ENCODE measurements at places on chromosomes 16 and 17.

- DNase-seq = no peak
Measured at GRCh38 chr16:58563775-58564174, 48.5 kb downstream of the SETD6 start.

DNA sequence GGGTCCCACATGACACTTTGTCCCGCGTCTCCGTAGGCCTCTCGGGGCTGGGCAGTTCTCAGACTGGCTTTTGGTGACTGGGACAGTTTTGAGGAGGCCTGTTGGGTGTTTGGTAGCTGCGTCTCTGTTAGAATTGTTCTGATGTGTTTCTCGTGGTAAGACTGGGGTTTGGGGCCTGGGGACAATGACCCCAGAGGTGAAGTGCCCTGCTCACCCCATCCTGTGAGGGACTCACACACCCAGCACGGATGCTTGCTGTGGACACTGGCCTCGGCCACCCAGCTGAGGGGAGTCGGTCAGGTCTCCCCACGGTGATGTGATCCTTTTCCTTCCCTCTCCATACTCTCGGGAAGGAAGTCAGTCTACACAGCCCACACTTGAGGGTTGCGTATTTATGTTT is 50.3 kb downstream of the METRNL start:
- DNase-seq = no peak

DNA sequence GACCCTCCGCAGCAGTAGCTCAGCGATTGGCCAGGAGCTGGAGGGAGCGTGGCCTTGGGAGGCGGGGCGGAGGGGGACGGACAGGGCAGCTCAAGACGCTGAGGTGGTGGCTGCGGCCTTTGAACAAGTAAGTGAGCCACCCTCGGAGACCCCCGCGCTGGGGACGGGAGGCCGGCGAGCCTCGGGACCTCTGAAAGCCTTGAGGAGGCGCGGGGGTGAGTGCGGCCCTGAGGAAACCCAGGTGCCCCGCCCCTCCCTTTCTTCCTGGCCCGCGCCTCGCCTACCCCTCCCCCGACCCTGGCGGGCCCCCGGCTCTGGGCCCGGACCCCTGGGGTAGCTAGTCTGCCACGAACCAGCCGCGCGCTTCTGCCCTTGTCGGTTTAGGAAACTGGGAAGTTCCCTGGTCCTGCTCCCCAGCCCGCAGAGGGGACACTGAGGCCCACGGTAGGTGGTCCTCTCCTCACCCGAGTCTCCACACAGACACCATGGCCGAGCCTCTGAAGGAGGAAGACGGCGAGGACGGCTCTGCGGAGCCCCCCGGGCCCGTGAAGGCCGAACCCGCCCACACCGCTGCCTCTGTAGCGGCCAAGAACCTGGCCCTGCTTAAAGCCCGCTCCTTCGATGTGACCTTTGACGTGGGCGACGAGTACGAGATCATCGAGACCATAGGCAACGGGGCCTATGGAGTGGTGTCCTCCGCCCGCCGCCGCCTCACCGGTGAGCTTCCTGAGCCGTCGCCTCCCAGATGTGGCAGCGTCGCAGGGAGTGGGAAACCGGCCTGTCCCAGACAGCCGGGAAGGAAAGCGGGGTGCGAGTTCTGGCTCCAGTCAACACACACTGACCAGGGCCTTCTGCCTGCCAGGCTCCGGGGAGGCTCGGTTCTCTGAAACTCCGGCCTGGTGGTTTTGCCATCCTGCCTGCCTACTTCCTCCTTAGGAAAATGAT is at the start of gene MAPK7:
MAPK7 (plus strand) TSS at position 83 of the 945 bp plus-strand sequence; CDS start at position 486, 403 bp downstream.
- DNase-seq = no peak

GRCh38 chr16:85502357-85502756 is 110.8 kb upstream of the GSE1 start:
- no peak for DNase-seq

DNA sequence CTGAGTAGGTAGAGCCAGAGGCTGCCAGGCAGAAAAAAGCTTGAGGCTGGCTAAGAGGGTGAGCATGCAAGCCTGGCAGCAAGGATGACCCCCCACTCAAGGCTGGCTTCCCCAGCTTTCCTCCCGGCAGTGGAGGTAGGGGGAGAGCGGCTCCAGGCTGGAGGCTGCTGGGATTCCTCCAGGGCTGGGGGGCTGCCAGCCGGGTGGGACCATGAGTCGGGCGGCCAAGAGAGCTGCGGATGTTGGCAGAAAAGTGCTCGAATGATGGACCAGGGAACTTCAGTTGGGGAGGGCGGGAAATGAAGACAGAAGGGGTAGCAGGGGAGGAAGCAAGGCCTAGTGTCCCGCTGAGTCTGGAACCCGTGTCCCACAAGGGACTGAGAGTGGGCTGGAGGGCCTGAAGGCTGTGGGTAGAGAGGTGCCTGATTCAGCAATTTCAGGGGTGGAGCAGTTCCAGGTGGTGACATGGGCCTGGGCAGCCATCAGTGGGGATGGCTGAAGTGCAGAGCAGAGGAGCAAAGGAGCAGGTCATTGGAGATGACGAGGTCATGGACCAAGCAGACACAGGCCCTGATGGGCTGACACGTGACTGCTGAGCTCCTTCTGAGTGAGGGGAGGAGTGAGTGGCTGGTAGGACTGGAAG is 20.3 kb downstream of the HSD11B2 start:
- DNase-seq = no peak

DNA sequence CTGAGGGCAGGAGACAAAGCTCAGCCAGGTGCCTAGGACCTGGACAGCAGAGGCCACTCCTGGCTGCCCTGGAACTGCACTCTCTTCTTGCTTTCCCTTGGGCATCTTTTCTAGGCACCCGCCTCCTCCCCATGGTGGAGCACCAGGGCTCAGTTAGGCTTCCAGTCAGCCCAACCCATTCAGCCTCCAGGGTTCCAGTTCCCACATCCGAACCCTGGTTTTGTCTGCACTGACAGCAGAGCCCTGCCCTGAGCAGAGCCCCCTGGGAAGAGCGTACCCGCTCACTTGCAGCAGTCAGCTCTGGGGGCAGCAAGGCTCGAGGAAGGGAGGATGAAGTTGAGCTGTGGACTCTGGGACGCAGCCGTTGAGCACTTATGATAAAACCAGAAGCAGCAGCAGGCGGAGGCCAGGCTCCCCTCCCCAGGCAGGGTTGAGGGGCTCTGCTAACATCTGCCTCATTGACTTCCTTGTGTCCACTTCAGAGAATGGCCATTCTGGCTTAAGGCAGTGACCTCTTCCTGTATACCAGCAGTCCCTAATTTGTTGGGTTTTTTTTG is 213.2 kb downstream of the NTN1 start:
- DNase-seq = no peak

DNA sequence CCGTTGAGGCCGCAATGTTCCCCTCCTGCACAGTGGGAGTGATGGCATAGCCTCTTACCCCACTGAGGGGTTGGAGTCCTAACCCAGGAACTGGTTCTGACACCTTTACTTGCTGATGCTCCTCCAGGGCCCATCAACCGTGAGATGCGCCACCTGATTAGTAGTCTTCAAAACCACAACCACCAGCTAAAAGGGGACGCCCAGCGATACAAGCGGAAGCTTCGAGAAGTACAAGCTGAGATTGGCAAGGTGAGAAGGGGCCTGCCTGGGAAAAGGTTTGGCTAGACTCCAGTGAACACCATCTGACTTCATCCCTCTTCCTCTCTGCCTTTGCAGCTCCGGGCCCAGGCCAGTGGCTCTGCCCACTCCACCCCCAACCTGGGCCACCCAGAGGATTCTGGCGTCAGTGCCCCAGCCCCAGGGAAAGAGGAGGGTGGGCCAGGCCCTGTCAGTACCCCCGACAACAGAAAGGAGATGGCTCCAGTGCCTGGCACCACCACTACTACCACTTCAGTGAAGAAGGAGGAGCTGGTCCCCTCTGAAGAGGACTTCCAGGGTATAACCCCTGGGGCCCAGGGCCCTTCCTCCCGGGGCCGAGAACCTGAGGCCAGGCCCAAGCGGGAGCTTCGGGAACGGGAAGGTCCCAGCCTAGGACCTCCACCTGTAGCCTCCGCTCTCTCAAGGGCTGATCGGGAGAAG is 5.8 kb downstream of the RNF40 start:
- DNase-seq = no peak

DNA sequence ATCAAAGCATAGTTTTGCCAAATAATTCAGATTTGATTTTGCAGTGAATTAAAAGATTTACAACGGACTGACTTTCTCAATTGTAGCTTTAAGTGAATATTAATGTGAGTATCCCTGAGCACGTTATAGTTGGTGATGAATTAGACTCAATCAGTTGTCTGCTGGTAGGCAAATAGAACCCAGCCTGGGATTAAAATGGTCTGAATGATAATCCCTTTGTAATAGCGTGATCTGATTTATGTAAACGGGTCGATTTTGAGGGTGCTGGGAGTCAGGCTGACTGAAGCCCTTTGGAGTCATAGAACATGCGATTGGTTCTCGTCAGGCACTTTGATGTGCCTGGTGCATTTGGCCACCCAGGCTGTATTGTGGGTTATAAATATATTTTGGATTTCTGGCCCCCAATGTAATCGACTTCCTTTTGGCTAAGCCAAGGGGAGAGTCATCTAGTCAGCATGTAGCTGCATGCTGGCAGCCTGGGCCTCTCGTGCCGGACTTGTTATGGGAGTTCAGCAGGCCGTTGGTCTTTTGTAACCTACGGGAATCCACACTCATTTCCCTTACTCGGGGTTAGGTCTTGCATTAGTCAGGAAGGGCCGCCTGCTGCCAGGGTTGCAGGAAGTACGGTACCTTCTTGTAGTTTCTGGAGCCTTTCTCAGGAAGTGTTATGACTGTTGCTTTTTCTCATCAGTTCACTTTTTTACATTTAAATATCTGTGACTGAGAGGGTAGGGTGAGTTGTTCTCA is 5.4 kb downstream of the PGS1 start:
- DNase-seq = no peak

GRCh38 chr17:21511363-21512195 is 135.4 kb downstream of the KCNJ12 start:
- DNase-seq = peak; percentile 9

DNA sequence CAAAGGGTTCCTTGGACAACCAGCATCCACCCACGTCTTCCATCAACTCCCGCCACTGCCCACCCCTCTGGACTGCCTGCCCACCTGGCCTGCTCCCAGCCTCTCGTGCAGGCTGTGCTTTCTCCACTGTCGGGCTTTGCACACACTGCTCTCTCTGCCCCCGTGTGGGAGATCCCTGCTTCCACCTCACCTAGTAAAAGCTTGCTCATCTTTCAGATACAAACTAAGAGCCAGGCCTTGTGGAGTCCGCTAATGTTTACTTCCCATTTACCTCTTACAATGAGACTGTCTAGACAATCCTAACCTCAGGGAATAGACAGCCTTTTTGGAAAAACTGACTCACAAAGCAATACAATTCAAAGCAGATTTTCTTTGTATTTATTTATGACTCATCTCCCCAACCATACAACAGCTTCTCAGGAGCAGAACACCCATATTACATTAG is 67.6 kb downstream of the USP31 start:
- no peak for DNase-seq

DNA sequence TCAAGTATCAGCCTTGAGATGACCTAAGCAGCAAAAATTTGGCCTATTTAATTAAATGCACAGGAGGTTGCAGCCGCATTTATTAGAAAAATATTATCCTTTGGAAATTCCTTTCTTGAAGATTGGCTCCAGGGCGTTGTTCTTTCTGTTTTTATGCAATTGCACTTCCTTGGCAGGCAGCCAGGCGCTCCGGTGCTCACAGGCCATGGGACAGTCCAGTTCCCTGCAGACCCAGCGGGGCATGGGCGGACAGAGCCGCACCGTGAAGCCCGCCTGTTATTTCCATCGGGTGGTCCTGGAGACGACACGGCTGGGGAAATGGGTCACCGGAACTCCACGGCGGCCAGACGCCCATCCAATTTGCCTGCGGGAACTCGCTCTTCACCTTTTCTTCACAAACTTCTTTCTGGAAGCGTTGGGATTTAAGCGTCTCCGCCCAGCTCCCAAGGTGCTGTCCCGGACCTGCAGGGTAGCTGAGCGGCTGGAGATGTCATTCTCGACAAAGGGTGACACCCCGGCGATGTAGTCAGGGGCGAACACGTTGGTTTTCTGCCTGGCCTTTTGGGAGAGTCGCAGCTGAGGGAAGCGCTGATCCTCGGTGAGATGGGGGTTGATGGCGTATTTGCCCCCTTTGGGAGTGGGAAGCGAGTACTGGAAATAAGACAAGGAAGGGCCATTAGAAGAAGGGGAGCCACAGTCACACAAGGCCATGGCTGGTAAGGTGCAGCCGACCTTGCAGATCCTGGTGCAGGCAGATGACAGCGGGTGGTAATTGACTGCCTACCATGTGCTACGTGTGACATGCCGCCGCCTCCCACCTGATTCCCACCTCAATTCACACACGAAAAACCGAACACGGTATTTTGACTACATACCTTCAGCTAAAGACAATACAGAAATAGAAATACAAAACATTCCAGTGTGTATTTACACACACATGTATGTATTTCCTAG is 12.5 kb downstream of the NOB1 start:
- DNase-seq = no peak

- DNase-seq = no peak
Measured at GRCh38 chr16:66660422-66661209, 35.9 kb downstream of the CMTM4 start.

- DNase-seq = no peak
Measured at GRCh38 chr16:84992717-84993075, 18.6 kb downstream of the ZDHHC7 start.

DNA sequence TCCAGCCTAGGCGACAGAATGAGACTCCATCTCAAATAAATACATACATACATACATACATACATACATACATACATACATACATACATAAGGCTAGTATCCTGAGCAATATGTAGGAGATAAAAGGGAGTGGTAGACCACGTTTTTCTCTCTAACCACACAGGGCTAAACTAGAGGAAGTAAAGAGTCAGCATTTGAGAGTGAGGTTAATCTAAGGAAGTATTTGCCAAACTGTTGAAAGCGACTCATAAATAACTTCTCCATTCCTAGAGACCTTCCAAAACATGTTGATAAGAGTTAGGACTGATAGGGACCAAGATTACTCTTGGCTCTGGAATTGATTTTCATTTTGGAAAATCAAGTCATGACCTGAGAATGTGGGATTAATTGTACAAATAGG is 68.9 kb downstream of the NEUROD2 start:
- DNase-seq = no peak

DNA sequence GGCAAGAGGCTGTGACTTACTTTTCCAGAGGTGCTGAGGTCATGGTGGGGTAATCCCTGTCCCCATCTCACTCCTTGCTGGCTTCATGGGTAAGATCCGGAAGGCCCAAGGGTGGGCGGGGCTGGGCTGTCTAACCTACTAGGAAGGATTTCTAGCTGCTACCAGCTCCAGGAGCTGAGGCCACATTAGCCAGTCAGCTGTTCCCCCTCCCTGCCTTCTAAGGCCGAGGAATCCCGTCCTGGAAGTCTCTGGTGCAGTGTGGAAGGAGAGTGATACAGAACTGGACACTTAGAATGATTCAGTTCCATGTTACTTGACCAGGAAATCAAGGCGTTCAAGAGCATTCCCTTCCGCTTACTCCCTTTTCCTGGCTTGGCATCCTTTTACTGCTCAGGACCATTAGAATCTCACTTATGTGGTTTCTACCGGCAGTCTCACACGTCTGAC is 8.9 kb downstream of the GNGT2 start:
- DNase-seq = no peak

GRCh38 chr16:75271441-75272096 is 20.1 kb upstream of the BCAR1 start:
- no peak for DNase-seq

GRCh38 chr16:56734429-56734828 is 4.5 kb downstream of the NUP93 start:
- no peak for DNase-seq
